Stimulated activated CD4-positive, alpha-beta T cell treated with anti-CD3 and anti-CD28 coated beads, Interleukin-1b, Interleukin-23, amount 100 ng/mL, for 48 hours (primary cell): ENCODE measurements at places on chromosomes 5 and 9.

- no peak for DNase-seq
Observed at GRCh38 chr9:71692337-71692736, 76.0 kb downstream of the CEMIP2 start.

- DNase-seq: peak; percentile 31
Observed at GRCh38 chr5:67205981-67206380, 9.4 kb upstream of the CD180 start.

DNA sequence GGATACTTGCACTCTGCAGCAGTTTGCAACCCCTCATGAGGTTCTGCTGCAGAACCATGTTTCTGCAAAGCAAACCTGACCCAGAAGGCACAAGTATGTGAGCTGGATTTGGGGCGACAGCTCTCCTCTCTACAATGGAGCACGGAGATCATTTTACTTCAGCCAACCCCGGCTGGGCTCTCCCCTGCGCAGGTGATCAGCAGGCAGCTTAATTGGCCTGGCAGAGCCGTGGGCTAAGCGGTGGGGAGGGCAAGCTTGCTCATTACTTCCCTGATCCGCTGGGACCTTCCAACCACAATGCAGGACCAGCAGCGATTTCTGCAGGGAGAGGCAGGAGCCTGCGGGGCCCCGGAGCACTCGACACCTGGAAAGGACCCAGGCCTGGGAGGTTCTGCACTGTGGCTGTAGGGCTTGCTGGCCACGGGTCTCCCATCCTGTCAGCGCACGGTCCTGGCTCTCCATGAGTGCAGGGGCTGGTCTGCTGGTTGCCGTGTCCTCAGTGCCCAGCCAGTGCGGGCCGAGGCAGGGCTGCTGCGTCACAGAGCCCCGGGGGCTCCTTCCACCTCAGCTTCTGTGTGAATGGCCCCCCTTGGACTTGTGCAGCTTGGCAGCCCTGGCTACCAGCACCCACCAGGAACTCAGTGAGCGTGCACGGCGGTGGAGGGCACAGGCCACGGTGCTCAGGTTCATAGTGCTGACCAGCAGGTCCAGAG, 51.8 kb upstream of the RAPGEF1 start:
- no peak for DNase-seq

DNA sequence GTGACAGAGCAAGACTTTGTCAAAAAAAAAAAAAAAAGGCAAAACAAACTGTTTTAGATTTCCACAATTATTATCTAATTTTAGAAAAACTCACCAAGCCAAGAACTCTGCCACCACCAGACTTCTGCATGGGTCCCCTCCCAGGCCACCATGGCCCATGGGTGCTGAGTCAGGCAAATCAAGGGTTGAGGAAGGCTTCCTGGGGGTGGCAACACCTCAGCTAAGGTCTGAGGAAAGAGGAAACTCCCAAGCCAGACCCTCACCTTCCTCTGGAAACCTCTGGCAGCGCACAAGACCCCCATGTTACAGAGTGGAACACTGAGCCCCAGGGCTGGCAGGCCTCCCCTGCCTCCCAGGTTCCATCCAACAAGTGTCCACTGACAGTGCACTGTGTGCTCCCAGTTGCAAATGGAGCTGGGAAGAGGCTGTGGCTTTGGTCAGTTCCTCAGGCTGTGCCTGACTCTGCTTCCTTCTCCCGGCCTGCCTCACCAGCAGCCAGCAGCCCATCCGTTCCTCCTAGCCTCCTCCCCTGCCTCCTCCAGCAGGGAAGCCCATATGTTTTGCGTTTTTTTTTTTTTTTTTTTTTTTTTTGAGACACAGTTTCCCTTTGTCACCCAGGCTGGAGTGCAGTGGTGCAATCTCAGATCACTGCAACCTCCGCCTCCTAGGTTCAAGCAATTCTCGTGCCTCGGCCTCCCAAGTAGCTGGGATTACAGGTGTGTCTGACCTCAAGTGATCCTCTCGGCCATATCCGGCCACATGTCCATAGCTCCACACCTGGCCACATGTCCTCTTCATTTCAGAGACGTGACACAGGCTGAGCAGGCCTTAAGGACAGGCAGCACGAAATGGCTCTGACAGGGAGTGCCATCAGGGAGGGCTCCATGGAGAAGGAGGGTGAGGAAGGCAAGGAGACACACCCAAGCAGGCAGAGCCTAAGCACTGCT, 3.5 kb upstream of the SUSD3 start:
- DNase-seq: no peak

DNA sequence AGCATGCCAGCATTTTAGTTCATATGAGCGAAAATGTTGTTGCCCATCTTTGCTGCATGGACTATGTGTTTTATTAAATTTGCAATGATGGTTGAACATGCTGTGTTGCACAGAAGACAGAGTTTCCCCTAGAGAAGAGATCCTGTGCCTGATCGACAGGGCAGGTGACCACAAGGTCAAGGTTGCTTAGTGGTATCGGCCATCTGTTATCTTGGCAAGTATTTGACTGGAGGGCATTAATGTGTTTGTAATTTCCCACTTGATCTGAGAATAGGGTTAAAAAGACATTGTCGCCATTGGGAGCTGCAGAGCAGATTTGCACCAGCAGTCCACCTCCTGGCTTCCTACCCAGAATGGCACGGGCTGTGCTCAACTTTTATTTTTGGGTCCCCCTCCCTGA, 1523.6 kb upstream of the WWC1 start:
- DNase-seq: no peak

DNA sequence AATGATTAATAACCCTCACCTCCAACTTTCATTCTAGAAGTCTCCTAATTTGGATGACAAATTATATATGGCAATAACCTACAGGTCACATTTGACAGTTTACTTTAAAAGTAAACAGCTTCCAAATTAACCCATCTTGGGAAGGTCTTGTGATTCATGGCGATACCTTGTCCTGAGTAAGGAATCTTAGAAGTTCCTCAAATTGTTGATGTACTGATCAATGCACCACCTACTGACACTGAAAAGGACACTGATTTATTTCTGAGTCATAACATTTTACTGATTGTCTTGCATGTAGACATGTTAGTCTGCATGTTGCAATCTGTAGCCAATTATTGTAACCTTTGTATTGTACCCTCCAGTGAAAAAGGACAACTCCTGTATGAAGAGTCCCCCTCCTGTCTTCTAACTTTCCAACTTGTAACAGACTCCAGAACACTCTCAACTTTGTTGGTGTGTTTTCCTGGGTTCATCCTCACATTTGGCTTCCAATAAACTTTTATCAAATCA, 16.0 kb upstream of the SLC22A5 start:
- DNase-seq: no peak

GRCh38 chr5:98414938-98415337, 358.5 kb upstream of the RGMB start:
- DNase-seq: no peak

DNA sequence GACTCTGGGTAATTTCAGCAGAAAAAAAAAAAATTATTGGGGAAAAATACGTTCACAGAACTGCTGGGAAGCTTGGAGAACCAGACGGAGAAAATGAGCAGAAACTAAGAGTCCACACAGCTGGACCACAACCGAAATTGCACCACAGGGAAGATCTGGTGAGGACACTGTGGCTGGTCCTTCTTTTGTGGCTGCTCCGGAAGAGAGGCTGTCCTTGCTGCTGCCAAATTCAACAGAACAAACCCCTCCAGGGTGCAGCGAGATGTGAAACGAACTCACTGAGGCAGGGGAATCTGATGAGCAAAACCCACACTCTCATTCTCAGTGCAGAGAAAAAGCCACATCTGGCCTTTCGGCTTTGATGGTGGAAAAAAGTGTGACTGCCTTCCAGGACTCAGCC, 200.0 kb downstream of the ACTL7B start:
- no peak for DNase-seq
